ENCODE measurements at places on chromosomes 13 and 19. TPM values are rescaled to one million over a fixed set of nuclear protein-coding genes. Genes with fewer than 3 reads are reported as not detected.

- no peaks in the 10 kb centered on the region for H3K36me3 ChIP-seq
- no peak for DNase-seq
- H3K27ac ChIP-seq, result no peak overlapping the region
Measured at GRCh38 chr13:113769106-113769505, 10.1 kb downstream of the TMEM255B start.

Gene NANOS3
- total RNA-seq, result not detected

DNA sequence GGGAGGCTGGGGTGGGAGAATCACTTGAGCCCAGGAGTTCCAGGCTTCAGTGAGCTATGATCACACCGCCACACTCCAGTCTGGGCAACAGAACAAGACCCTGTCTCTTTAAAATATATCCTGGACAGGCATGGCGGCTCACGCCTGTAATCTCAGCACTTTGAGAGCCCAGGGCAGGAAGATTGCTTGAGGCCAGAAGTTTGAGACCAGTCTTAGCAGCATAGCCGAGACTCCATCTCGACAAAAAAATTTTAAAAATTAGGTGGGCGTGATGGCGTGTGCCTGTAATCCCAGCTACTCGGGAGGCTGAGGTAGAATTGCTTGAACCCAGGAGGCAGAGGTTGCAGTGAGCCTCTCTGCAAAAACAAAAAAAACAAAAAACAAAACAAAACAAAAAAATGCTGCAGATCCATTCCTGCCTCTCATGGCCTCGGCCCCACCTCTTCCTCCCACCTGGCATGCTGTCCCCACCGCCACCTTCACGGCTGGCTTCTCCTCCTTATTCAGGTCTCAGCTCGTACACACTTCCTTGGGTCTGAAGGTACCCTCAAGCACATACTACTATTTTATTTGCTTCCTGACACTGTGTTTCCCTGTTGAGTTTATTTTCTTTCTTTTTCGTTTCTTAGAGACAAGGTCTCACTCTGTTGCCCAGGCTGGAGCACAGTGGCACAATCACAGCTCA, 5.3 kb downstream of the RFX1 start:
- H3K4me1 ChIP-seq, result peaks cover 25% of the 10 kb centered on the region
- H3K4me3 ChIP-seq, result no peak overlapping the region
- no peaks in the 10 kb centered on the region for H3K36me3 ChIP-seq
- no peak overlapping the region for H3K27ac ChIP-seq

DNA sequence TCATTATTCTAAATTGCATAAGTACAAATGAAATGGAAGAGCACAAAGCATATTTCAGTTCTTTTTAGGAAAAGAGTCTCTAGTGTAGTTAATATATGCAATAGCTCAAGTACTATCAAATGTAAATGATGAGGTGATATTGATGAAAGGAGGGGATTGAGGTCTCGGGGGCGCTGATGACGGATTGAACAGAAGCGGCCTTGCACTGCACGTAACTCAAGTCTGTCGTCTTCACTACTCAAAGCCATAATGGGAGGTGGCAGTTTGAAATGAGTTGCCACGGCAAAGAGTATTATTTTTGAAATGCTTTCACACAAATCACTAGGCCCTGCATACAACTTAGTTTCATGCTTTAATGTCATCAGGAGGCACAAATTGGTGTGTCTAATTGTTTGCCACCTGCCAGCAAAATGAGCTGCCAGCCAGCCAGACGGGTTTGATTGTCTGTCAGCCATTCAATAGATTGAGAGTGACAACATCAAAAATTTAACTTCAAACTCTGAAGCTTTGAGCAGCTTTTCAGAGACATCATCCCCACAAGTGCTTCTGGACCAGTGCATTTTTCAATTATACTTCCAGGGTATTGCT, 256.6 kb downstream of the NBEA start:
- no peak overlapping the region for H3K27ac ChIP-seq
- no peak for DNase-seq
- peaks cover 4% of the 10 kb centered on the region for H3K36me3 ChIP-seq
- H3K4me1 ChIP-seq, result no peaks in the 10 kb centered on the region
- H3K27me3 ChIP-seq, result no peaks in the 10 kb centered on the region

DNA sequence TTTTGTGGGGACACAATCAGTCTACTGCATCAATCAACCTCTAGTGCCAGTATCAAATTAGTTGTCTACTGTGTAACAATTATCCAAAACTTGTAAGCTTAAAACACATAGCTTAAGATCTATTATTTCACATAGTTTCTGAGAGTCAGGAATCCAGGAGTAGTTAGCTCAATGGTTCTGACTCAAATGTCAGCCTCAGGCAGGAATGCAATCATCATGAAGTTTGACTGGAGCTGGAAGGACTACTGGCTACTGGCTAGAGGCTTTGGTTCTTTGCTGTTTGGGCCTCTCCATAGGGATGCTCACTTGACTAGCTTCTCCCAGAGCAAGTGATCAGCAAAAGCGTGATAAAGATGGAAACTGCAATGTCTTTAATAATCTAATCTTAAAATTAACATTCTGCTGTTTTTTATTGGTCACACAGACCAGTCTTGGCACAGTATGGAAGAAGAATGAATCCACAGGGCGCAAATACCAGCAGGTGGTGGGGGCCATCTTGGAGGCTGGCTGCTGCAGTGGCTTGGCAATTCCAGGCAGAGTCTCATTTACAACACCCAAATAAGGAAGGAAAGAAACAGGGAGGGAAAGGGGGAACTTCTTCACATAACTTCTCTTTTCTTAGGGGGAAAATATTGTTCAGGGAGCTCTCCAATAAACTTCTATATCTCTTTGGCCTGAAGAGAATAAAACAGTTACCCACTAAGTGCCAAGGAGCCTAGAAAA, 15.7 kb downstream of the CAB39L start:
- H3K27me3 ChIP-seq, result no peaks in the 10 kb centered on the region
- no peaks in the 10 kb centered on the region for H3K4me1 ChIP-seq
- H3K27ac ChIP-seq, result no peak overlapping the region
- no peak overlapping the region for H3K4me3 ChIP-seq
- no peak for DNase-seq

Gene IRS2
- total RNA-seq, result 12.5 TPM

- H3K27me3 ChIP-seq, result no peaks in the 10 kb centered on the region
- peaks cover 69% of the 10 kb centered on the region for H3K4me1 ChIP-seq
- H3K36me3 ChIP-seq, result no peaks in the 10 kb centered on the region
- no peak overlapping the region for H3K4me3 ChIP-seq
Measured at GRCh38 chr13:40975441-40975840, 43.7 kb downstream of the ELF1 start.

Gene CEACAM4
- 0.48 TPM for total RNA-seq

- peaks cover 8% of the 10 kb centered on the region for H3K4me1 ChIP-seq
- peak overlapping the region; percentile 92 for H3K4me3 ChIP-seq
- no peaks in the 10 kb centered on the region for H3K27me3 ChIP-seq
- peak overlapping the region; percentile 90 for H3K27ac ChIP-seq
- DNase-seq, result no peak
- H3K36me3 ChIP-seq, result no peaks in the 10 kb centered on the region
Measured at GRCh38 chr19:9828551-9829063, 889 bp downstream of the UBL5 start.

DNA sequence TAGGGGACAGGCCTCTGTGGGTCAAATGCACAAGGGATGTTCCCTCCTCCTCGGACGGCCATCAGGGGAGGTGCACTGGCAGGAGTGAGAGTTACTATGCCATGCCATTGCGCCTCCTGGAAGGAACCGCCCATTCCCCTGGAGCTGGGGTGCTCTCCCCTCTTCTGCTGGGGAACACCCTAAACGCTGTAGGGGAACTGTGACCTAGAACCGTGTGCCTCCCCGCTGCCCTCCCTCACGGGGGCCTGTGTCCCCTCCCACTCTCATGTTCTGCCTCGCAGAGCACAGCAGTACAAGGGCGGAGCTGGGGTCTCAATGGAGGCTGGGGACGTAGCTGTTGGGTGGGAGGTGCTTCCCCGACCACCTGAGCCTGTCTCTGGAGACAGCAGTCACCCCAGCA, 17.2 kb upstream of the CRTC1 start:
- H3K4me3 ChIP-seq, result no peak overlapping the region
- peak overlapping the region; percentile 60 for H3K27ac ChIP-seq
- no peaks in the 10 kb centered on the region for H3K27me3 ChIP-seq
- DNase-seq, result no peak
- H3K4me1 ChIP-seq, result no peaks in the 10 kb centered on the region
- peaks cover 17% of the 10 kb centered on the region for H3K36me3 ChIP-seq

GRCh38 chr13:33276570-33276969, 9.0 kb downstream of the STARD13 start:
- peaks cover 49% of the 10 kb centered on the region for H3K4me1 ChIP-seq
- H3K36me3 ChIP-seq, result no peaks in the 10 kb centered on the region
- no peak for DNase-seq
- H3K27ac ChIP-seq, result peak overlapping the region; percentile 90
- no peak overlapping the region for H3K4me3 ChIP-seq

GRCh38 chr13:30108913-30109237, 198.5 kb downstream of the KATNAL1 start:
- no peaks in the 10 kb centered on the region for H3K36me3 ChIP-seq
- peaks cover 16% of the 10 kb centered on the region for H3K4me1 ChIP-seq
- DNase-seq, result peak; percentile 93

- H3K27me3 ChIP-seq, result no peaks in the 10 kb centered on the region
- H3K36me3 ChIP-seq, result no peaks in the 10 kb centered on the region
- no peak overlapping the region for H3K4me3 ChIP-seq
- DNase-seq, result no peak
Measured at GRCh38 chr13:109605846-109606245, 180.5 kb downstream of the IRS2 start.

GRCh38 chr13:36715841-36716240, 42.0 kb downstream of the SERTM1 start:
- no peaks in the 10 kb centered on the region for H3K36me3 ChIP-seq
- no peak for DNase-seq
- no peaks in the 10 kb centered on the region for H3K27me3 ChIP-seq
- no peaks in the 10 kb centered on the region for H3K4me1 ChIP-seq

- H3K4me3 ChIP-seq, result no peak overlapping the region
- no peaks in the 10 kb centered on the region for H3K27me3 ChIP-seq
- no peaks in the 10 kb centered on the region for H3K36me3 ChIP-seq
- no peak for DNase-seq
Measured at GRCh38 chr13:66977161-66977560, 253.0 kb downstream of the PCDH9 start.

Gene VSTM2B
- not detected for total RNA-seq

Gene IFI30
- 40.8 TPM for total RNA-seq
